ENCODE measurements at places on chromosomes 7 and 10. TPM values are rescaled to one million over a fixed set of nuclear protein-coding genes. Genes with fewer than 3 reads are reported as not detected.

Gene EGR2
- 3.6 TPM for total RNA-seq

Gene JAKMIP3
- 1.9 TPM for total RNA-seq

Gene NRAP
- total RNA-seq, result 1,488 TPM

Gene STOX1
- 0.34 TPM for total RNA-seq

Gene PLEKHS1
- not detected for total RNA-seq

Gene LRIT1
- total RNA-seq, result not detected

Gene ARHGAP21
- 39.8 TPM for total RNA-seq

Gene HTR5A
- total RNA-seq, result not detected

Gene NRCAM
- total RNA-seq, result 0.08 TPM

- H3K27ac ChIP-seq, result no peak overlapping the region
- no peak overlapping the region for H3K4me3 ChIP-seq
- H3K27me3 ChIP-seq, result no peaks in the 10 kb centered on the region
- no peak for DNase-seq
These were observed 307.6 kb upstream of the SEMA3A start for GRCh38 chr7:84502239-84502638.

GRCh38 chr7:36749282-36749960 is 25.1 kb upstream of the AOAH start:
- no peak for DNase-seq
- no peak overlapping the region for H3K4me3 ChIP-seq
- no peaks in the 10 kb centered on the region for H3K4me1 ChIP-seq

GRCh38 chr7:128116740-128117139 is 85.5 kb upstream of the LRRC4 start:
- H3K27me3 ChIP-seq, result no peaks in the 10 kb centered on the region
- H3K4me1 ChIP-seq, result peaks cover 7% of the 10 kb centered on the region
- no peak for DNase-seq
- H3K36me3 ChIP-seq, result no peaks in the 10 kb centered on the region
- no peak overlapping the region for H3K27ac ChIP-seq

DNA sequence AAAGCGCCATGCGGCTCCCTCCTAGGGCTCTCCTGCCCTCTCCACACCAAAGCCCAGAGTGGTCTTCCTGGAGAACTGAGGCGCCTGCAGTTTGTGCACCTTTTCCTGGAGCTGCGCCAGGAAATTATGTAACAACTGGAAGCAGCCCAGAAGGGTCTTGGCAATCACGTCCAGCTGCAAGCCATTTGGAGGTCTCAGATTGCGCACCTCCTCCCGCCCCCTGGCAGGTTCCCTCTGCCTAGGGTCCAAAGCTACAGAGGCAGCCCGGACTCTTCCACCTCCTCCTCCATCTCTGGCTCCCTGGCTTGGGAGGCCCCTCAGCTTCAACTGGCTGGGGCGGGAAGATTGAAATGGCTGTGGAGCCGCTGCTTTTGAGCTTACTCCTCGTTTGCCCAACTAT is 34.0 kb upstream of the SFTPD start:
- H3K27ac ChIP-seq, result no peak overlapping the region
- no peaks in the 10 kb centered on the region for H3K27me3 ChIP-seq
- peaks cover 7% of the 10 kb centered on the region for H3K4me1 ChIP-seq
- no peaks in the 10 kb centered on the region for H3K36me3 ChIP-seq

DNA sequence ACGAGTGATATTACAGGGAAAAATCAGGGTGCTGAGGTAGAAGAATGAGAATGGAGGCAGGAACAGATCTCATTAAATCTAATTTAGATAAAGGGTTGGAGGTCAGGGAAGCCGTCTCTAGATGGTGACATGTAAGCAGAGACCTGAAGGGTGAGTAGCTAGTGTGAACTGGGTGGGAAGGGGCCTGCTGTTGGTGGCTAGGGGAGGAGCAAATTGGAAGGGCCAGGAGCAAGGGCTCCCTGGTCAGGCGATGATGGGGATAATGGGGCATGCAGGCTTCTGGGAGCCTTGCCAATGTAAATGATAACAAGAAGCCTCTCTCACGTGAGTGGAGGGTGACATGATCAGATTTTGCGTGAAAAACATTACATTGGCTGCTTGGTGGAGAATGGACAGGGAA is 76.3 kb downstream of the WDFY4 start:
- no peak for DNase-seq
- H3K27ac ChIP-seq, result no peak overlapping the region
- H3K36me3 ChIP-seq, result no peaks in the 10 kb centered on the region
- H3K4me1 ChIP-seq, result no peaks in the 10 kb centered on the region

- no peaks in the 10 kb centered on the region for H3K36me3 ChIP-seq
- H3K4me3 ChIP-seq, result no peak overlapping the region
- no peak overlapping the region for H3K27ac ChIP-seq
- H3K27me3 ChIP-seq, result no peaks in the 10 kb centered on the region
- no peak for DNase-seq
These were observed 145.1 kb downstream of the SLIT1 start for GRCh38 chr10:97040706-97041105.

GRCh38 chr10:73991884-73992245 is 6.1 kb upstream of the VCL start:
- DNase-seq, result no peak
- H3K27me3 ChIP-seq, result no peaks in the 10 kb centered on the region
- H3K4me1 ChIP-seq, result no peaks in the 10 kb centered on the region
- peak overlapping the region; percentile 78 for H3K27ac ChIP-seq
- no peak overlapping the region for H3K4me3 ChIP-seq

GRCh38 chr7:90563286-90563685 is 32.8 kb upstream of the CDK14 start:
- H3K27me3 ChIP-seq, result no peaks in the 10 kb centered on the region

DNA sequence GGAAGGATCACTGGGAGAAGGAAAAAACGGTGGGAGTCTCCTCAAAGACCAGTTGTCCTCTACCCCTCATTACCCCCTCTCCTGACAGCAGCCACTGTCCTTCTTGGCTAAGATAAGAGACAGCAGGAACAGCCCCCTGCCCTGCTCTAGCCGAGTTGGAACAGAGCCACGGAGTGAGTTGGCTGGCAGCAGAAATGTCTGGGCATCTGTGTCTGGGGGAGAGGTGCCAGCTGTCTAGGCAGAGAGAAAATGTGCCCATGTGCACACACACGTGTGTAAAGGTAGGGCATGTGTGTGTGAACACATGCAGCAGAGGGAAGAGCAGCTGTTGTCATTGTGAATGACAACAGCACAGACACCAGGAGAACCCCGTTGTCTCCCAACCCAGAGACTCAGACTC is 9.4 kb upstream of the HILPDA start:
- H3K36me3 ChIP-seq, result no peaks in the 10 kb centered on the region
- H3K27me3 ChIP-seq, result no peaks in the 10 kb centered on the region
- H3K27ac ChIP-seq, result no peak overlapping the region
- H3K4me1 ChIP-seq, result no peaks in the 10 kb centered on the region

DNA sequence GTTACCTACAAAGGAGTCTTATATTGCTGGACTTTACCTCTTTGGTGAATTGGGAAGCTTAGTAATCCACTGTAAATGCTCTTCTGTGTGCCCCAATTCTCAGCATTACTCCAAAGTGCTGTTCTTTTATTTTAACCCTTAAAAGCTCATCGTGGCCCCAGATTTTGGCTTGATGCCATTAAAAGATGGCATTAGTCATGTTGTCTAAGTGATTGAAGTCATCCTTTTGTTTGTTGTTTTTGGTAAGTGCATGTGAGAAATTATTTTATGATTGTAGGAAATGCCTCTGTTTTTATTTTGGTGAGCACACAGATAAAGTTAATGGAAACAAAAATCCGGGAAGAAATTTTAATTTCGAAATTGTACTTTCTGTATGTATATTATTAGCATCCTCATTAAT is 82.5 kb upstream of the GATA3 start:
- H3K4me3 ChIP-seq, result no peak overlapping the region
- no peak overlapping the region for H3K27ac ChIP-seq
- H3K36me3 ChIP-seq, result no peaks in the 10 kb centered on the region
- no peaks in the 10 kb centered on the region for H3K27me3 ChIP-seq
- peaks cover 14% of the 10 kb centered on the region for H3K4me1 ChIP-seq

- H3K27ac ChIP-seq, result no peak overlapping the region
- H3K27me3 ChIP-seq, result peaks cover 9% of the 10 kb centered on the region
- H3K36me3 ChIP-seq, result no peaks in the 10 kb centered on the region
- no peak for DNase-seq
These were observed 468.1 kb upstream of the ADARB2 start for GRCh38 chr10:2205406-2205805.

- H3K27me3 ChIP-seq, result peaks cover 7% of the 10 kb centered on the region
- no peaks in the 10 kb centered on the region for H3K36me3 ChIP-seq
- no peak overlapping the region for H3K27ac ChIP-seq
- H3K4me3 ChIP-seq, result no peak overlapping the region
- peaks cover 8% of the 10 kb centered on the region for H3K4me1 ChIP-seq
These were observed 40.4 kb upstream of the STEAP4 start for GRCh38 chr7:88347090-88347489.

DNA sequence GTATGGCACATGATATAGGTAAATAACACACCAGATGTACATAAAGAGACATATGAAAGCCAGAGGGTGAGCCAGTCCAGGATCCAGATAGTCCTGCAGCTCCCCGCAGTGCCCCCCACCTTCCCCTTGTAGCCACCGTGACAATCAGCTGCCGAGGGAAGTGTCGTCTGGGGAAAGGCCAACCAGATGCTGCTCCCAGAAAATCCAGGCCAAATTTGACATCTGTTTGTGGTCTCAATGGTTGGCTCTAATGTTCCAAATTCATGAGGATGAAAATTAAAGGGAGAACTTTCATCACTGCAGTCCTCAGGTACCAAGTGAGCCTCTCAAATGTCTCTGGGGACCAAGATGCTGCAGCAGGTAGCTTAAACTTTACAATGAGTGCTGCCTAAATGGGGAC is 210.3 kb downstream of the PTEN start:
- H3K4me3 ChIP-seq, result no peak overlapping the region
- DNase-seq, result no peak
- no peak overlapping the region for H3K27ac ChIP-seq
- no peaks in the 10 kb centered on the region for H3K27me3 ChIP-seq

GRCh38 chr7:18345641-18346234 is 149.8 kb upstream of the HDAC9 start:
- no peaks in the 10 kb centered on the region for H3K36me3 ChIP-seq
- H3K4me1 ChIP-seq, result no peaks in the 10 kb centered on the region
- H3K27ac ChIP-seq, result no peak overlapping the region
- no peak for DNase-seq
- H3K4me3 ChIP-seq, result no peak overlapping the region

- H3K36me3 ChIP-seq, result no peaks in the 10 kb centered on the region
- H3K4me3 ChIP-seq, result no peak overlapping the region
- H3K27me3 ChIP-seq, result no peaks in the 10 kb centered on the region
- no peak overlapping the region for H3K27ac ChIP-seq
- no peak for DNase-seq
These were observed 699.4 kb upstream of the GALNT17 start for GRCh38 chr7:70432567-70433001.

GRCh38 chr7:123655614-123656013 is at the start of gene LMOD2:
LMOD2 (plus strand) TSS chr7:123655866; CDS start chr7:123655964, 98 bp downstream.
- peak; percentile 45 for DNase-seq
- H3K27me3 ChIP-seq, result no peaks in the 10 kb centered on the region

DNA sequence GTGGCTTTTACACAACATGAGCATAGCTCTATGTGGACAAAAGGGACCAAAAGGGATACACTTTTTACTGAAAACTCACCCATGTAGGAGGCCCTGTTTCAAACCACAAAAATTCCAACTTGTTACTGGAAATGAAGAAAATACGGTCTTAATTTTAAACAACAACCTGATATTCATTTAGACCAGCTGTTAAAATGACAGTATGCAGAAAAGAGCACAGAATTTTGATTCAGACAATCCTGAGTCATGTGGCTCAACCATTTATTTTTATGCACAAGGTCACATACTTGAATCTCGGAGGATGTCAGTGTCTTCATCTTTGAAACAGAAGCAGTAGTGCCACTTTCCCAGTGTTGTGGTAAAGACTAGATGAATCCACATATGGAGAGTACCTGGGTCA is 426.5 kb upstream of the NFE2L3 start:
- H3K27me3 ChIP-seq, result no peaks in the 10 kb centered on the region
- no peak overlapping the region for H3K4me3 ChIP-seq
- H3K4me1 ChIP-seq, result no peaks in the 10 kb centered on the region
- H3K27ac ChIP-seq, result no peak overlapping the region
- DNase-seq, result no peak

GRCh38 chr10:89183571-89183970 is 23.5 kb downstream of the CH25H start:
- DNase-seq, result no peak
- H3K4me3 ChIP-seq, result no peak overlapping the region
- H3K27me3 ChIP-seq, result no peaks in the 10 kb centered on the region
- H3K4me1 ChIP-seq, result no peaks in the 10 kb centered on the region
- no peak overlapping the region for H3K27ac ChIP-seq

DNA sequence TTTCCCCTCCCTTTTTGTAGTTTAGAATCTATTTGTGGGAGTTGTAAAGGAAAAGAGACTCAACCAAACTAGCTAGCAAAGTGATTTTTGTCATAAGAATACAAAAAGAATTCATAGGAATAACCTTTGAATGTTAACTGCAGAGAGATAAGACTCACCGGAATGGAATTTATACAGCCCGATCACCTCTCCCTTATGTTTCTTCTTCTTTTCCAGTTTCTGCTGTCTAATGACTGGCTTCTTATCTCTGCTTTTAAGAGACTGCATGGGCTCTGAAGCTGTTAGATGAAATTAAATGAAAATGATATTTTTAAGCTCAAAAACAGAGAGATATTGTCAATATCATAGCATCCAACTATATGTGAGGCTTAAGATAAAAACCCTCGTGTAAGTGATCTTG is 1095.9 kb downstream of the REEP3 start:
- no peak overlapping the region for H3K27ac ChIP-seq
- peaks cover 5% of the 10 kb centered on the region for H3K27me3 ChIP-seq
- no peaks in the 10 kb centered on the region for H3K4me1 ChIP-seq
- DNase-seq, result no peak
- no peak overlapping the region for H3K4me3 ChIP-seq

GRCh38 chr10:92328993-92329392 is 38.0 kb downstream of the MARCHF5 start:
- no peak overlapping the region for H3K4me3 ChIP-seq
- DNase-seq, result no peak
- H3K36me3 ChIP-seq, result no peaks in the 10 kb centered on the region
- H3K4me1 ChIP-seq, result peaks cover 6% of the 10 kb centered on the region

- no peak overlapping the region for H3K4me3 ChIP-seq
- peaks cover 63% of the 10 kb centered on the region for H3K36me3 ChIP-seq
- peak; percentile 33 for DNase-seq
- no peaks in the 10 kb centered on the region for H3K27me3 ChIP-seq
- H3K4me1 ChIP-seq, result no peaks in the 10 kb centered on the region
These were observed 6.9 kb upstream of the ORAI2 start for GRCh38 chr7:102426268-102427018.

DNA sequence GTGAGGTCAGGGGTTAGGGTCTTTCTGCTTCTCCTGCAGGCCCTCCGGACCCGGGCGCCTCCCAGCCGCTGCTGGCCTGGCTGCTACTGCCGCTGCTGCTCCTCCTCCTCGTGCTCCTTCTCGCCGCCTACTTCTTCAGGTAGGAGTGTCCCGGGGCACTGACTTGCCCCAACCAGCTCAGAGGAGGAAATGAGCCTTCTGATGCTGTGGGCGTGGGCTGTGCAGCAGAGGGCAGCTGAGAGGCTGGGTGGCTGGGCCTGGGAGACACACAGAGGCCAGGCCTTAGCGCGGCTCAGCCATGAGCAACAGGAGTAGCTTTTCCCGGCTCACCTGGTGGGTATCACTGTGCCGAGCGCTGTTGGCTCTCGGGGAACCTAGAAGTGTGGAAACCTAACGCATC is 78.9 kb downstream of the MKI67 start:
- H3K27me3 ChIP-seq, result no peaks in the 10 kb centered on the region
- peak; percentile 71 for DNase-seq
- H3K27ac ChIP-seq, result peak overlapping the region; percentile 75
